ENCODE measurements at places on chromosomes 2 and 18. TPM values are rescaled to one million over a fixed set of nuclear protein-coding genes. Genes with fewer than 3 reads are reported as not detected.

GRCh38 chr2:134262684-134263083 is 8.8 kb downstream of the MGAT5 start:
- no peak for DNase-seq
- no peak overlapping the region for H3K27ac ChIP-seq
- peaks cover 38% of the 10 kb centered on the region for H3K4me1 ChIP-seq

The PGAP1 gene
- polyA plus RNA-seq = 3.8 TPM

DNA sequence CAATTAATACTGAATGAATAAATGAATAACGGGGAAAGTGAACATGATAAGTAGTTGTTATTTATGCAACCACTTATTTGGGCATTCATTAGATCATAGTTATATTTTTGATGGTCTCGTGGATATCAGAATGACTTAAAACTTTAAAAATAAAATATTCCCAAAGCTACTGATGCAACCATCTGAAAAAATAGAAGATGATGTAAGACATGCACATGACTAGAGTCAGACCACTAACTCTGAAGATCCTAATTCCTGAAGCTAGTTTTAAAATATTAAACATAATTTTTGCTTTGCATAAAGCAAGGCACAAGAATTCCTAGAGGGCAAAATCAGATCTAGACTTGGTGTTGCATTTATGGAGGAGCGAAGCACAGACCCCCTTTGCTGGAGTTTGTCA is 616.1 kb downstream of the IRS1 start:
- H3K27ac ChIP-seq = peak overlapping the region; percentile 91
- no peak for DNase-seq
- H3K4me3 ChIP-seq = no peak overlapping the region
- peaks cover 24% of the 10 kb centered on the region for H3K4me1 ChIP-seq
- no peaks in the 10 kb centered on the region for H3K27me3 ChIP-seq

DNA sequence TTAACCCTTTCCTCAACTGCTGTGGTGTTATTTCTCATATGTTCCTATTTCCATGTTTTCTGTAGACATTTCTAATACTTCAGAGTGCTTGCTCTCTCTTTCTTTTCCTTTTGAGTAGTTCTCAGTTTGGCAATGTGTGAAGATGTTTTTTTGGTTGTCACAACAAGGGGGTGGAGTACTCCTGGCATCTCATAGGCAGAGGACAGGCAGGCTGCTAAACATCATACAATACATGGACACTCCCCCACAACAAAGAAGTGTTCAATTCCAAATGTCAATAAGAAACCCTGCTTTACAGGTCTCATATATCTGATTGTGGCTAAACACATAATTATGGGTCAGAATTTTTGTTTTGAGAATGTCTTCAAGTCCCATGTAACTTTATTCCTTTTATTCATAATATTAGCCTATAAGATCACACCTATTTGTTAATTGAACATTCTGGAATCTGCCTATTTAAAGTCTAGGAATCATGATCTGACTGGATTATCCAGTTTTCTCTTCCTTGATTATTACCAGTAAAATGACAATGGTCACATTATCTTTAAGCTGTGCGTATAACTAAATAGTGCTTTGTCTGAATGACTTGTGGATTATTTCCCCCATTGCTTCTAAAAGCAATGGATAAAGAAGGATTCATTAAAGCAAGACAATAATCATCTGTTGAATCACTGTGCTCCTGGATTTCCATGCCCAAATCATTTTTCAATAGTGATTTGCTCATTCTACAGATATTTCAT is 46.8 kb upstream of the ITPRID2 start:
- no peaks in the 10 kb centered on the region for H3K27me3 ChIP-seq
- no peaks in the 10 kb centered on the region for H3K36me3 ChIP-seq
- H3K4me1 ChIP-seq = peaks cover 5% of the 10 kb centered on the region
- no peak for DNase-seq

Data from SK-N-SH (cell line).